ENCODE measurements at places on chromosomes 2 and 18.
A peak's percentile ranks its signal among the peaks of the same experiment; 100 is the strongest.

DNA sequence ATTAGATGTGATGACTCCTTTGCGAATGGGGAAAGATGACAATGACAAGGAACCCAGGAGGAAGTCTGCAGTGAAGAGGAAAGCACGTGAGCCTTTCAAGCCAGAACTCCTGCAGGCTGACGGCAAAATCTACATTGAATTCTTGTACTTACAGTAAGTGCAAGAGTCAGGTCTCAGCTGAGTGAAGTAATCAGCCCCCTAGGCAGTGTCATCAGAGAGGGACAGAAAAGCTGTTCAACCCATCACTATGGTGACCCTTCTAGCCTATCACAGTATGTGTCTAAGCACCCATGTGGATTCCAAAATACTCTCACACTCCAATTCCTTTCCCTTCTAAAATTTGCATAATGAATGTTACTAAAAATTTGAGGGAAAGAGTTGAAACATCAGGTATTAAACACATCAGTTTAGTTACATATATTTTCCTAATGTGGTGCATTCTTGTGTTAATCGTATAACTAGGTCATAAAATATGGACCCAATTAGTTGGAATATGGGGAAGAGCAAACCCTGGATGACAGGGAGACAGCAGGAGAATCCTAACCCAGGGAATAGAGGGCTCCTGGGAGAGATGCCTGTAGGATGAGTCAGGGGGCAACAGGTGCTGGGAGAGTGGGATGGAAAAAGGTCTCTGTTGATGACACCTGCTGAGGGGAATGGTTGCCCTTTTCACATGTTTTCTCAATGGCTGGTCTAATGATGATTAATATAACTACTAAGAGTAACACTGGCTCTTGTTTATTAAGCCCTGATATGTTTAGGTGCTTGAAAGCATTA is 39.5 kb downstream of the VWC2L start:
- no peak for DNase-seq

DNA sequence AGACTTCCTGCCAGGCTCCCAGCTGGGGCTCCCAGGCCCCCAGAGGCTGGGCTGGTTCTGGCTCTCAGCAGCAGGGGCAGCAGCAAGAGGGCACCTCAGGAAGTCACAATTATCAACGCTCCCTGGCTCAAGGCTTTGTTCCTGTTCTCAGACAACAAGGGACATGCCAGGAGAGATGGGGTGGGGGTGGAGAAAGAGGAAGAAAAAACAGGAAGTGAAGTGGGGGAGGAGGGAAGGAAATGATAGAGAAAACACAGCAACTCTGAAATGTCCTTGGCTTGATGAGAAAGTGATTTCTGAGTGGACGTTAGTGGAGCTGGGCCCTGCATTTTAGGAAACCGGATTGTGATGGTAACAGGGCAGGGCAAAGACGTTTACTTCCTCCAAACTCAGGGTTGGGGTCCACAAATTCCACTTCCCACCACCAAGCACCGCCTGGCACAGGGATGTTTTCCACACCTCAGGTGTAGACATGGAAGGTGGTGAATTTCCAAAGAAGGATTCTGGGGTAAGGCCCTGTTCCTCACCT is 40.4 kb downstream of the CYRIA start:
- peak; percentile 94 for DNase-seq

- DNase-seq: no peak
These were observed 262.1 kb downstream of the EPHA4 start for GRCh38 chr2:221309892-221310583.

GRCh38 chr2:38149531-38149930 is 73.6 kb upstream of the CYP1B1 start:
- DNase-seq: peak; percentile 54

- no peak for DNase-seq
These were observed 41.1 kb downstream of the STK17B start for GRCh38 chr2:196130039-196130825.

GRCh38 chr2:137813176-137813575 is 151.1 kb upstream of the HNMT start:
- DNase-seq: no peak

GRCh38 chr2:241592126-241592845 is 33.7 kb downstream of the BOK start:
- no peak for DNase-seq

GRCh38 chr18:10851824-10852319 is 297.5 kb downstream of the PIEZO2 start:
- DNase-seq: peak; percentile 70

DNA sequence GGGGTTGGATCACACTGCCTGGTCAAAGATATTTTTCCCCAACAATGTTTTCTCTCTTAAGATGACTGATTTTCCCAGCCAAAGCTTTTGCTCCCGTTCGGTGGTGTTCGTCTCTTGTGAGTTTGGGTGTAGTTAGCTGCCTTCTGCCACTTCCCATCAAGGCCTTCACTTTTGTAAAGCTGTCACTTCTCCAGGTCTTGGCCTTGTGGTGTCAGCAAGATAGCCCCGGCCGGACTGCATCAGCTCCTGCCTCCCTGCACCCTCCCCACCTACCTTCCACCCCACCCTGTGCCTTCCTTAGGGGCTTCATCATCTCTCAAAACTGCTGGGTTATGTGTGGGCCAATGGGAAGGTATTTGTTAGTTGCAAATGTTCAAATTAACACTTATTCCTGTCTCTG is 228.9 kb downstream of the BCL11A start:
- DNase-seq: no peak

- DNase-seq: no peak
These were observed 158.2 kb downstream of the LCLAT1 start for GRCh38 chr2:30605197-30605596.

DNA sequence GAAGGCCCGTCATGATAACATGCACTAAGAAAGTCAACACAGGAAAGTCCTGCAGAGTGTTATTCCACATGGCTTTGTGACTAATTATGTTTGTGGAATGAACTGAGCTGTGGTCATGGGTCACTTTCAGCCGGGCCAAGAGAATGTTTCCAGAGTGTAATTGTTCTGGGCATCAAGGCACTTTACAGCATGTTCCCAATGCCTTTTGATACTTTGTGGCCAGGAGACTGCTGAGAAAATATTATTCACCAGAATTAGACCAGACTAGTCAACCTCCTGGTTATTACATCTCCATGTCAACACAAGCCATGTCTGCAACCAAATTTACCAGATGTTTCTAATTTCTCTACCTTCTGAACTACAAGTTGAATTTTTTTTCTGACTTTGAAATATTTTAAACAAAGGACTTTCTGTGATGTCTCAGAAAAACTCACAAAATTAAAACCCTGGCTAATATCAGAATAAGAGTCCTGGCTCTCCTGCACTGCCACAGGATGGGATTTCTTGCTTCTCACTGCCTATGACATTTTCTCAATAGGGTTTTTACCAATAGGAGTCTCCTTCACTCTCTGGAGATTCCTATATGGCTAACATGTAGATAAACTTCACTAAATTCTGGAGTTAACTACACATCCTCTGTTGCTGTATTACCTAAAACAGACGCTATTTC is 90.6 kb upstream of the WDR75 start:
- DNase-seq: no peak

DNA sequence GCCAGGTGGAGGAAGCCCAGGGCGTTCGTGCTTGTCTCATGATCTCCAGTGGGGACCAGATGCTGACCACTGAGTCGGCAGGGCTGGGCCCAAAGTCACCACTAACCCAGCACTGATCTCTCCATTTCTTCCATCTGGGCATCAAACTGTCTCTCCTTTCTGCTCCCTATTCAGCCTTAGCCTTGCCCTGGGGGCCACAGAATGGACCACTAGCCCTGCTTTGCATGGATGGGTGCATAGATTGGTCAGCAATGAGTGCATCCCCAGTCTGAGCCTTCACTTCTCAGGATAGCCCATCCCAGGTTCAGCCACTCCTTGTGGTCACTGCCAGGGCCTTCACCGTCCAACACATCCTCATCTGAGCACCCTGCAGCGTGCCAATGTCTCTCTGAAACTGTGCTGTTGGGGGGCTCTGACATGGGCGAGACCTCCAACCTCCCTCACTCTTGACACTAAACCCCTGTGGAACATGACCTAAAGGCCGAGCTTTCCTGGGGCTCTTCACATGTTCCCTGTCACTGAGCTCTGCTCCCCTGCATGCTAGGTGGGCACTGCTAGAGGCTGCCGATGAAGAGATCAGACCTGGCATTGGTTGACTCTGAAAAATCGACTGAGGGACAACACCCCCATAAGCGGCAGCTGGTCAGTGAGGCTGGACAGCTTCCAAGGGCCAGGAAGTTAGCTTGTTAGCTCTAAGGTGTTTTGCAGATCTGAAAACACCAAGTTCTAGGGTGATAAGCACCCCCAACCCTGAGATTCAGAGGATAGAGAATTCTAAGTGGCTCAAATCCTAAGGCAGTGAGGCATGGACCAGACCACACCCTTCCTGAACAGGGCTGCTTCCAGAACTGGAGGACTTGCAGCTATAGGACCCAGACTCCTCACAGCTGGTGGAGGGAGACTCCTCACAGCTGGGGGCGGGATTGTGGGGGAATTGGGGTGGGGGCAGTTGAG is 61.7 kb downstream of the HS1BP3 start:
- no peak for DNase-seq

DNA sequence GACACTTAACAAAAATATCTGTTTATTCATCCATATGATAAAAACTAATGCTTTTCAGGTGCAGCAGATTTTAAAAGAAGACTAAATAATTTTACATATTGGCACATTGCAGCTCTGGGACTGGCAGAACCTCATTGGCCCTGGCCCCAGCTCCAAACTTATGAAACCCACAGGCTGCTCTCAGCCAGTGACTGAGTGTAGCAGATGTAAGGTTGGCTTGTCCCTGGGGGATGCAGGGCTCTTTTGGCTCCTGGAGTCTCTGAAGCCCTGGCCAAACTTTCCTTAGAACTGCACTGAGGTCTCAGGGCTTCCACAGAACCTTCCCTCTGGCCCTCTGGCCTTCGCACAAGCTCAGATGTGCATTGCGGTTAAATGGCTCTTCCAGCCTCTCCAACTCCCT is 725.0 kb upstream of the SOX11 start:
- no peak for DNase-seq

DNA sequence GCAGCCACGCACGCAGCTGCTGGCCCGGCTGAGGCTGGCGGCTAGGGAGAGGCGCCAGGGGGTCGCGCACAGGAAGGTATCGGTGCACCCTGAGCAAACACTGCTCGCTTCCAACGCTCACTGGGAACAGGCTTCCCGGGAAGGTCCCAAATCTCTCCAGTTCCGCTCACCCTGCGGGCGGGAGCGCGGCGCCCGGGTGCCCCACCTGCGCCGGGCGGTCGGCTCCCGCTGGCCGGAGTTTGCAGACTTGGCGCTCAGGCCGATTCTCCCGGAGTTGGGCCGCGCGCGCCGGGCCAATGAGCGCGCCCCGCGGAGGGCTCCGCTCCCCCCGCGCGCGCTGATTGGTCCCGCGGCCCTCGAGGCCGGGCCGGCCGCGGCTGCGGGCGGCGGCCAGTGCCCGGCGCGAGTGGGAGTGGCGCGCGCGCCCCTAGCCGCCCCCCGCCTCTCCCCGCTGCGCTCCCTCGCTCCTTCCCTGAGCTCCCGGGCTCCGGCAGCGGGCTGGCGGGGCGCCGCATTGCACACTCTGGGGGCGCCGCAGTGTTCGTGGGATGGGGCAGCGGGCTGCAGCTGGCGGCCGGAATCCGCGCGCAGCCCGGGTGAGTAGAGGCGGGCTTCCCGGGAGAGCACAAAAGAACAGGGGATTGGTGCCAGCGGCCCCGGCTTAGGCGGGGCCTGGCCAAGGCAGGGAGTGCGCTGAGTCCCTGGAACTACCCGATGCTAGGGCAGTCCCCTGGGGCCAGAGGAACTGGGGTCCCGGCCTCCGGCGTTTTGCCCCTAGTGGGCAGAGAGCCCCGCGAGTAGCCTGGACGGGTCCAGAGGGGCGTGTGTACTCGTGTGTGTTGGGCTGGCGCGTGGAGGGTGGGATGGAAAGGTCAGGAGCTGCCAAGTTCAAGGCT is at the start of gene LYPD6:
LYPD6 (plus strand) TSS at position 461 of the 896 bp plus-strand sequence. CDS start 107,122 bp downstream, outside the sequence.
- DNase-seq: peak; percentile 56

Data from suppressor macrophage treated with lipopolysaccharide for 4 hours (primary cell).